Fibroblast of villous mesenchyme (primary cell): ENCODE measurements at places on chromosomes 12 and 14. TPM values are rescaled to one million over a fixed set of nuclear protein-coding genes. Genes with fewer than 3 reads are reported as not detected.

- no peak for DNase-seq
These were observed 1.4 kb downstream of the SGPP1 start for GRCh38 chr14:63726499-63726898.

DNA sequence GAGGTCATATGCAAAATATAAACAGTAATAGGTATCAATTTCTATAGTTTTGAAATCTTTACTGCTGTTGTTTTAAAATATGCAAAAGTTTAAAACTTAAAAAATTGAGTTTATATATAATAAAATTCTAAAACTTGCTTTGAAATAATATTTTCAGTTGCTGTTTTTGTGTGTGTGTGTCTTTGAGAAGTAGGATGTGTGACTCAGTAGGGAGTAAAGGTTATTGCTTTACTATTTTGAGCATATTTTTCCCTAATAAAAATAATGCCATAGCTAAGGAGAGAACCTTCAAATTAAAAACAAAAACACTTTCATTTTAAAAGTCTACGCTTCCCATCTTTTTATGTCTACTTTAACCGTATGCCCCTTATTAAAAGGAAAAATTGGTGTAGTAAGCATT is 238.1 kb downstream of the FBXL14 start:
- no peak for DNase-seq

- DNase-seq, result no peak
These were observed 46.8 kb downstream of the IQSEC3 start for GRCh38 chr12:113347-113746.

GRCh38 chr12:89353823-89354611 is 1.7 kb upstream of the DUSP6 start:
- peak; percentile 64 for DNase-seq

DNA sequence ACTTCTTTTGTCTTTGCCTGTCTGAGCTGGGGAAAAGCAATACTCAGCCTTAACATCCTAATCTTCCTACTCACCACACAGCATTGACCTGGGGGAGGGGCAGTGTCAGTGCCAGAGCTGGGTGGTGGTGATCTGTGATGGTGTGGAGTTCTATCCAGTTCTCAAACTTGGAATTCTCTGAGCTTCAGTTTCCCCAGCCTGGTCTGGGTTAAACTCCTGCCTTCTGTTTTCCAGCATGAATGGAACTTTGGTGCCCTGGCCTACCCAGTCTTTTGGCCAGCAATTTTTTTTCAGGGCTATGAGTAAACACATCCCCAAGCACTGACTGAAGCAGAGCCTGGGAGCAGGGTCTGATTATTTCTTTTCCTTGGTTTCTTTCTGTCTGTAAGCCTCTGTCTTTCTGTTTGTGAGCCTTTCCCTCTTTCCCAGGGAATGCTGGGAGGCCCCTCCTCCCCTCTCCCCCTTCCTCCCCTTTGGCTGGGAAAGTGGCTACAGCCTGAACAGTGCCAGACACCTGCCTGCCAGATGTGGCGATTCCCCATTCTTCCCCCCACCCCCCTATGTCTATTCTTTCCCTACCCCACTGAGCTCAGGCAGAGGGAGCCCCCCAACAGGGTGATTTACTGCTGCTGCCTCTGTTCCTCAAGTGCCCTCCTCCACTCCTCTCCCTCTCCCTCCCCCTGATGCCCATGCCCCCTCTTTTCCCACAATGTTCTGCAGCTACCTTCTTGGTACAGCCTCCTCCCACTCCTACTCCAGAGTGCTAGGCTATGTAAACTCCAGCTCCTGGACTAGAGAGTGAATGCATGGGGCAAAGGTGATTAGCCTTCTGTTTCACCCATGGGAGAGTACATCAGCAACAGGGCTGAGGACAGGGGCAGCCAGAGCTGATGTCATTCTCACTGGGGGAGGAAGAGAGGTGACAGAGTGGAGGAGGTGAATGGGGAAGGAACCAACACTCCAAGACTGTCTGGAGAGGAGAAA is 11.1 kb downstream of the GPR84 start:
- peak; percentile 74 for DNase-seq

DNA sequence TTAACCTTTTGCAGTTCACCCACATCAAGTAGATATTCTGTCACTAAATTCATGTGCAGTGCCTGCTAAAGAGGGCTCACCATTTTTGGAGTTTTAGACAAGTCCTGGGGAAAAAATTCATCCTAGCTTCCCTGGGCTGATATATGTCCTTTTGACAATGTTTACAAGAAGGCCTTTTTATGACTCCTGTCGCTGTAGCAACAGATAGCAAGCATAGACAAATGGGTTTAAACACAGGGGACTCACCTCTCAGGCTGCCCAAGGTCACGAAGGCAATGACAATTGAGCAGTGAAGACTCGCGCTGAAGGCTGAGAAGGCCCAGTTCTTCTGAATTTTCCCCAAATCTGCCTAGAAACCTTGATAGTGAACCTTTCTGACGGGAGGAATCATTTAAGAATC is 150.7 kb upstream of the CPM start:
- no peak for DNase-seq

- no peak for DNase-seq
These were observed 464.9 kb downstream of the PDZRN4 start for GRCh38 chr12:41652981-41653380.

DNA sequence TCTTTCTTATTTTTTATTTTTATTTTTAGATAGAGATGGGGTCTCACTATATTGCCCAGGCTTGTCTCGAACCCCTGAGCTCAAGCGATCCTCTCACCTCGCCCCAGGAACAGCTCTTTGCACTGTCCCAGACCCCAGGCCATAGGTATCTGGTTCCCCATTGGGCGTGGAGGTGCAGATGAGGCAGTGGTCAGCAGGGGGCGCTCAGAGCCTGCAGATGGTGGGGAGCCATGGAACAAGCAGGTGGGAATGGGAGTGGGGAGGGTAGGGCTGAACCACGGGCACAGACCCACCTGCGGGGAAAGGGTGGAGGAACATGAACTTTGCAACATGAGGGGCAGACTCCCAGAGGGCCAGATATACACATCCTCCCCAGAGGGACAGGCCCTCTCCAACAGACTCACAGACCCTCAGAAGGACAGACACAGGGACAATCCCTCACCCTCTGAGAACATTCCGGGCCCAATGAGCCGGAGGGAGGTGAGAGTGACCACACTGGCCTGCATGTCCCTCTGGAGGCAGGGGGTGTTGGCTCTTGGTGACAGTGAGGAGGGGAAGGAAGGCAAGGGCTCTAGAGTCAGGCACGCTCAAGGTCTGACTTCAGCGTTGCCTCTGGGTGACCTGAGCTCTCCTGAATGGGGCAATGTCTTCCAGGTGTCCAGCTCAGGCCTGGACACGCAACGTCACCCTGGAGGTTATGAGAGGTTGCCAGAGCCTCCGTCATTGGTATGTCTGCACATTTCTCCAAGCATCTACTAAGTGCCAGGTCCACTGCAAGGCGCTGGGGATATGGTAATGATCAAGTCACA is 34.9 kb downstream of the KRT80 start:
- DNase-seq, result peak; percentile 55

GRCh38 chr14:89466944-89467343 is 49.9 kb upstream of the FOXN3 start:
- DNase-seq, result no peak

DNA sequence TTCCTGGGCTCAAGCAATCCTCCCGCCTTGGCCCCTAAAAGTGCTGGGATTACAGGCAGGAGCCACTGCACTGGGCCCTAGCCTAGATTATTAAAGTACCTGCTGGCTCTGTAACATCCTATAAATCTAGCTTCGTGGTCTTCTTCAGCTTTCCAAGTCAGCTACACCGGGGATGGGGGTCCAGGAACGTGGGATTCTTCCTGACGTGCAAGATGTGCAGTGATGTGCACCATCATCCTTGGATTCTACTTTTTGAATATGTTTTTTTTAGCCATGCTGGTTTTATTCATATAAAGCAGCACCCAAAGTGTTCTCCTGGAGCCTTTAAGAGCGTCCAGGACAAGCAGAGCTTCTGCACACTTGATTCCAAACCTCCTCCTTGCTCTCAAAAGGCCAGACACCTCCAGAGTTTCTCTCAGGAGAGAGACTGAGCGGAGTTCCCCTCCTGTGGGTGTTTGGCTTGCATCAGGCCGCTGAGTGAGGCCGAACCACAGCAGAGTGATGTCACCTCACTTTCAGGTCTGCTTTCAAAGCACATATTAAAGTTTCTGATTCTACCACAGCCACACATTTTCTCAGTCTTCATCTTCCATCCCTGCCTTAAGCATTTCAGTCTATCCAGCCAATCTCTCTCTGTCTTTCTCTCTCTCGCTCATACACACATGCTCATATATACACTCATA is 33.4 kb downstream of the VCPKMT start:
- DNase-seq, result no peak

DNA sequence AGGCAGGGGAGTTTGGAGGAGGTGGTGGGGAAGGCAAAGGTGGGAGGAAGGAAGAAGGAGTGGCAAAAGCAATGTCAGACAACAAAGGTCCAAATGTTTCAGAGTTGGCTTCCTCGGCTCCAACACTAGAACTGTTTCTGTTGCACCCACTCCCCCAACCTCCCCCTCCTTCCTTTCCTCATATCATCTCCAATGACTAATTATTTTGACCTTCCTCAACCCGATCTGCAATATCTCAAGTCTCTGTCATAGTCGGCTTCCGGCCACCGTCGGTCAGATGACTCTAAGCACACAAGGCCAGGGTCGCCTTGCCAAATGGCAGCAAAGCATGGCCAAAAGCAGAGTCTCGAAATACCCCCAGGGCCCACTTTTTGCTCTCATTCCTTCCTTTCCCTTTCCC is 637.0 kb upstream of the TBX3 start:
- peak; percentile 28 for DNase-seq

- DNase-seq, result no peak
These were observed 142.4 kb downstream of the OTOGL start for GRCh38 chr12:80241576-80242273.

ZNF84 gene
- 23.2 and 25.0 TPM in 2 replicates for total RNA-seq

KRT78 gene
- total RNA-seq, result not detected in 2 replicates

C12orf54 gene
- not detected in 2 replicates for total RNA-seq

RTL1 gene
- not detected in 2 replicates for total RNA-seq

NKX2-1 gene
- total RNA-seq, result not detected in 2 replicates

SLC10A1 gene
- total RNA-seq, result not detected in 2 replicates

C12orf56 gene
- total RNA-seq, result 0.64 and 0.86 TPM in 2 replicates

ENO2 gene
- total RNA-seq, result 3.5 and 5.2 TPM in 2 replicates

RABGGTA gene
- total RNA-seq, result 25.8 and 28.1 TPM in 2 replicates

DHRS1 gene
- total RNA-seq, result 8.7 and 13.8 TPM in 2 replicates
